ENCODE measurements at places on chromosomes 12 and 14.

GRCh38 chr12:28958553-28959195, 190.4 kb upstream of the FAR2 start:
- peak; percentile 5 for DNase-seq

- no peak for DNase-seq
Measured at GRCh38 chr14:105176513-105176912, 4.6 kb downstream of the NUDT14 start.

GRCh38 chr12:84911271-84912197, 1.1 kb downstream of the SLC6A15 start:
- no peak for DNase-seq

DNA sequence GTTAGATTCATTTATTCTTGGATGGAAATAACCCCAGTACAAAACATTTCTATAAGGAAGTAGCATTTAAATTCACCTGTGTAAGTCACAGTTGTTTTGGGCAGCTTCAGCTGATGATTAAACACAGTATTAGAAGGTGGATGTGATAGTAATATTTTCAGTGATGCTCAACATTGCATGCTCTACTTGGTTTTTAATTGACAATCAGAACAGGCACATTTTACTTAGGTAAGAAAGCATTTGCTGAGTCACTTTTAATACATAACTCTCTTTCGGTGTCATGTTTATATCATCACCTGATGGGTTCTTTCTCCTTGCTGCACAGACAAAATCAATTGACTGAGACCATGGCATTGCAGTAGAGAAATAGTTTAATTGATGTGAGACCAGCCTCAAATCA, 80.7 kb downstream of the CMAS start:
- DNase-seq: no peak

DNA sequence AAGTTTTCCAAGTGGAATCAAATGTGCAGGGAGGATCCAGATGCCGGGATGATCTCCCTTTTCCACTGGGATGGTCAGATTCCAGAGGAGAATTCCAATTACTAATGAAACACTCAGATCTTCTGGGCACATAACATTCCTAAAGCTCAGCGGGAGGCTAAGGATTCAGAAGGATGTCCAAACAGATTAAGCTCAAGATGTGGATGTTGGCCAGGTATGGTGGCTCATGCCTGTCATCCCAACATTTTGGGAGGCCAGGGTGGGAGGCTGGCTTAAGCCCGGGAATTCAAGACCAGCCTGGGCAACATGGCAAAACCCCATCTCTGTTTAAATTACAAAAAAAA, 62.0 kb upstream of the PNMA1 start:
- DNase-seq: no peak

GRCh38 chr12:68800294-68800693, 7.7 kb upstream of the MDM2 start:
- DNase-seq: no peak
